D341Med (cell line): ENCODE measurements at places on chromosomes 4 and X.

DNA sequence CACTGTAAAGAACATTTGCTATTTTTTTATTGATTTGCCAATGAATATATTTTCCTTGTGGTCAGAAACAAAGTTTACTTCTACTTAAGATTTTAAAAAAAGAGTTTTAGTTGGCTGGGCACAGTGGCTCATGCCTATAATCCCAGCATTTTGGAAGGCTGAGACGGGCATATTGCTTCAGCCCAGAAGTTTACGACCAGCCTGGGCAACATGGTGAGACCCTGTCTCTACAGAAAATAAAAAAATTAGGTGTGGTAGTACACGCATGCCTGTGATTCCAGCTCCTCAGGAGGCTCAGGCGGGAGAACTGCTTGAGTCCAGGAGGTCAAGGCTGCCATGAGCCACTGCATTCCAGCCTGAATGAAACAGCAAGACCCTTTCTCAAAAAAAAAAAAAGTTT lies 36.8 kb downstream of the LRP2BP start:
- DNase-seq = no peak

GRCh38 chr4:176319151-176319703 lies 539 bp upstream of the SPCS3 start:
- DNase-seq = no peak

- DNase-seq = no peak
Measured at GRCh38 chr4:140703463-140703862, 52.7 kb downstream of the TBC1D9 start.

DNA sequence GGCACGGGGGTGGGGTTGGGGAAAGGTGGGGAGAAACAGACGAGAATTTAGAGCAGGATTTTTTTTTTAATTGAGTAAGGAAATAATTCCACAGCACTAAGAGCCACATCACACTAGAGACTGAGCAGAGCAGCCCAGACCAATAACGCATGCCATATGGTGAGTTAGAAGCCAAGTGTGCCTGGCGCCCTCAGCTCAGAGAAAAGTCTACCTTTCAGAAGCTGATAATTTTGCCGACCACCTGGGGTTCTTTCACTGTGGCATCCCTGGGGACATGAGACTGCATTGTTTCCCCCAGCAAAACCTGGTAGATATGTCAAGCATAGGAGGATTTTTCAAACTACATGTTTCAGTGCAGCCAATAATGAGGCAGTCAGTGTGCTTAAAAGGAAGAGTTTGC lies 516.8 kb downstream of the SMARCA1 start:
- peak; percentile 59 for DNase-seq

DNA sequence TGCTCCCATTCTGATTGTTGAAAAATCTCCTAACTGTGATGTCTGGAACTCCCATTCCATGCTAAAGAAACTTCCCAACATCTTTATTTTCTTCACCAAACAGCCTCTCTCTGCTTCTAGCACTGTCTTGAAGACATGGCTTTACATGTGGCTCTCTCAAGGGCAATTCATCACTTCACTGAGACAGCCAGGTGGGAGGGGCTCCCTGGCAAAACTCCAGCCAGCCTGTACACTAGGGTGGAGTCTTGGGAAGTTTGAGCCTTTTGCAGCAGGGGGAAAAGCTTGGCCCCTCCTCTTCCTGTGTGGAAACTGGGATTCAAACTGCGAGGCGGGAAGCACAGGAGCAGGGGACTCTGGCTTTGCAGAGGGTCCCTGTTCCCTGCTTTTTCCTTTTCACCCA lies 130.5 kb upstream of the TTC29 start:
- no peak for DNase-seq

DNA sequence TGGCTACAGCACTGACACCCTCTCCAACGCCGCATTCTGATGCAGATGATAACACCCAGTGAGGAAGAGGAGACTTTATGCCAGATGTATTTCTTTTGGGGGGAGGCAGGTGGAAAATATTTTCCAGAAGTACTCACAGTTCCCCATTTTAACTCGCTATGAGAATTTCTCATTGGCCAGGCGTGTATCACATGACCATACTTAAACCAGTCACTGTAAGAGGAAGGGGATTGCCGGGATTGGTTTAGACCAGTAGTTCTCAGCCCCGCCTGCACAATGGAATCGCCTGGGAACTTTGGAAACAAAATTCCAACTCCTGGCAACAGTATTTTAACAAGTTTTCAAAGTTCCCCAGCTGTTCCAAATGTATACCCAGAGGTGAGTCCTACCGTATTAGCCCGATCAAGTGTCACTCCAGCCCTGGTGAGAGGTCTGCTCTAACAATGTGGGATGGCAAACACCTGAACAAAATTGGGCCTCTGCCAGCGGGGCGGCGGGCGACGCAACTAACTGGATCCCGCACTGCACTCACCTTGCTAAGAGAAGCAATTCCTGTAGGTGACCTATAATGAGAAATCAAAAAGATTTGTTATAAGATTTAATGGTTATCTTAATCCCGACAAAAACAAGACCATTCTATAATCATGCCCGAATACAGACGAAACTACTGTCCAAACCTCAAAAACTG lies 2.9 kb upstream of the MSL3 start:
- DNase-seq = no peak

DNA sequence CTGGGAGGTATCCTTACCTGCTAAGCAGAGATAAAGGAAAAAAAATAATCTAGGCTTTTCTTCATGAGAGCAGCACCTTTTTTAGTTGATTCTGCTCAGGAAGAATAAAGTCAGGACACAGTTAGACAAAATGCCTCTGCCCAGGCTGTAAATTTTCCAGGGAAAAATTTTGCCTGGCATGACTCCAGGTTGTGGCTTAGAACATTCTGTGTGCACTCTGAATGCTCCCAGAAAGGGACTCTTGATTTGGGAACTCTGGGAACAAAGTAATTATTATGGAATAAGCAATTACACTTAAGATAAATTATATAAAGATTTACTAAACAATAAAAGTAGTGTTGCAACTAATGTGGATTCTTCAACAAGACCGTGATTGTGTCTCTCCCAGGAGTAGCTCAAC lies 826.2 kb upstream of the TENM3 start:
- DNase-seq = no peak
